ENCODE measurements at places on chromosomes 3 and 15. TPM values are rescaled to one million over a fixed set of nuclear protein-coding genes. Genes with fewer than 3 reads are reported as not detected.
A peak's percentile ranks its signal among the peaks of the same experiment; 100 is the strongest.

NR2E3 gene
- total RNA-seq = 0.56 TPM

CHST13 gene
- total RNA-seq = not detected

DNA sequence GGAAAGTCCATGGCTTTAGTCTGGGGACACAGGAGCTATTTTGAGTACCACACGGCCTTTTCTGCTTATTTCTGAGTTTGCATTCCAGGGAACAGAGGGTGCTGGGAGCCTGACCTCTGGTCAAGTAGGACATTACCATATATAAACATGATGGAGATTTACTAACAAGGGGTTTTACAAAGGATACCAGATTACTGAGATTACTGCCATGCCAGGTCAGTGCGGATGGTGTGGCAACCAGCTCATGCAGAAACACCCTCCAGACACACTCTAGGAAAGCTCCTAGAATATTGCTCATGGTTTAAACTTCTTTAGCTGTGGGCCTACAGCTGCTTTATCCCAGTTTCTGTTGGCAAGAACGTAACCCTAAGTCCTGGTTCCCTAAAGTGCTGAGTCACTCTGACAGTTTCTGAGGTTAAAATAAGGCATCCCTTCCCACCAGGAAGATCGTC, 54.3 kb upstream of the AGTR1 start:
- no peak for ATAC-seq

GRCh38 chr3:111210866-111211564, 139.4 kb downstream of the NECTIN3 start:
- no peak for ATAC-seq

- peak; percentile 62 for ATAC-seq
Observed at GRCh38 chr15:58423831-58424608, 7.8 kb upstream of the LIPC start.

DNA sequence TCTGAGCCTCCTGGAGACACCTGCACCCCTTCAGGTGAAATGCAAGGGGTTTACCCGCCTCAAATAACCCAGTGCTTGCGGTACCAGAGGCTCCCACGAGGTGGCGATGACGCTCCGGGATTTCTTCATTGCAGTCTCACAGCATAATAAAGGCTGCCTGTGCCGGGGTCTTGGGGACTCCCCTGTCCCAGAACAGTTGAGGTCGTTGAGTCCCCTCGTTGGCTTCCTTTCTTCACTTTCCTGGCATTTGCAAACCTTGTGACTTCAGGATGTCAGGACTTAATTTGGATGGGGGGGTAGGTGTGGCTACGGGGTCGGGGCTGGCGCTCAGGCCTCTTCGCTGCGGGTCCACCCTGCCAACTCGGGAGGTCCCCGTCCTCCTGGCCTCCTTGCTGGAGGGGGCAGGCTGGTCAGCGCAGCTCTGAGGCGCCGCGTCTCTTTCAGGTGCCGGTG, 1.3 kb downstream of the GNAT1 start:
- peak; percentile 35 for ATAC-seq

DNA sequence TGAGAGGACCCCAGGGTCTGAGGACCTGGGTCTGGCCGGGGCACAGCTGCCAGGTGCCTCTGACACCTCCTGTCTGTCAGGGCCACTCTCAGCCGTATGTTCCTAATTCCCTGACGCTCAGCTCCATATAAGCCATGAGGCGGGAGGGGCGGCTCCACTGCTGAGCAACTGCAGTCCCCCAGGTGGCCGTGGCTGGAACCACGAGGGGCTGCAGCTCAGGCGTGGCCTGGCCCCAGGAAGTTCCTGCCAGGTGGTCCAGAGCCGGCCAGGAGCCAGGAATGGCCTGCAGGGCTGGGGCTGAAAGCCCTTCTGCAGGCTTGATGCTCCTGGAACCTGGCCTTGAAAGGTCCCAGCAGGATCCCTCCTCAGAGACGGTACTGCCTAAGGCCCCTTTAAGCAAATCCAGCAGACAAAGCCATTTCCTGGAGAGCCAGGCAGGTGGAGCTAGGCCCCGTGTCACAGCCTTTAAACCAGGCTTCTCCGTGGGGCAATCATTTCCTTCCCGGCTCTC, 118.0 kb downstream of the CHSY1 start:
- ATAC-seq = peak; percentile 12

GRCh38 chr15:79283252-79284048, 928 bp downstream of the ANKRD34C start:
- ATAC-seq = peak; percentile 36

- ATAC-seq = no peak
Observed at GRCh38 chr3:142608631-142609030, 12.4 kb downstream of the PLS1 start.

COL8A1 gene
- total RNA-seq = 2.2 TPM

GRCh38 chr3:102297072-102297658, 137.7 kb upstream of the ZPLD1 start:
- no peak for ATAC-seq

DNA sequence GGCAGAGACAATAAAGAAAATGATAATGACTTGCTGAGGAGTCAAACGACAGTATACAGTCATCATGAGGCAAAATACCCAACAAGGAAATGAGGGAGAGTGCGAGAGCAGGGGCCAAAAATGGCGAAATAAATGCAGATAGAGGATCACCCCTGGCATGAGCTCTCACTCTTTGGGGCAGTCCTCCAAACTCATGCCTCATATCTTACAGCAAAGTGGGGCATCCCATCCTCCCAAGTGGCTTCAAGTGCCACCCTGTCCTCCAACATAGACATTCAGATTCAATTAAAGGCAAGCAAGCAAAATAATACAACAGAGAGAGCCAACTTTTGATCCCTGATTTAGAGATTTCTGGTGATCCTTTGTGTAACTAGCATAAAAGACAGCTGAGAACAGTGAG, 278.4 kb downstream of the GBE1 start:
- ATAC-seq = no peak

CAND2 gene
- total RNA-seq = 1.1 TPM

GRIP2 gene
- total RNA-seq = 2.0 TPM

TGM4 gene
- total RNA-seq = not detected

DNA sequence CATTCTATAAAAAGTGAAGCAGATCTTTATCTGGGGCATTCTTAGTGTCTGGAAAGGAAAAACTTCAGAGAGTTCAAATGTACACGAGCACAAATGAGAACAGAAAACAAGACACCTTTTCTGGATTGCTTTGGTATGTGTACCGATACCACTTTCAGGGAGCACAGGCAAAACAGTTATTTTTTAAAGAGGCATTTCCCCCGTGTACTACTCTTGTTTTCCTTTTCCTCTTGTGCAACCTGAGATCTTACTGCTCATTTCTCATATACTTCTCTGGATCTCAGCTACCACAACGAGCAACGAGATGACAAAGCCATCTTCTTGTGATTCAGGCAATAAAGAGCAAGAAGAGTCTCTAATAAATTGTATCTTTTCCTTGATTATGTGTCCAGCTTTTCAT, 463.6 kb downstream of the SHQ1 start:
- no peak for ATAC-seq

DNA sequence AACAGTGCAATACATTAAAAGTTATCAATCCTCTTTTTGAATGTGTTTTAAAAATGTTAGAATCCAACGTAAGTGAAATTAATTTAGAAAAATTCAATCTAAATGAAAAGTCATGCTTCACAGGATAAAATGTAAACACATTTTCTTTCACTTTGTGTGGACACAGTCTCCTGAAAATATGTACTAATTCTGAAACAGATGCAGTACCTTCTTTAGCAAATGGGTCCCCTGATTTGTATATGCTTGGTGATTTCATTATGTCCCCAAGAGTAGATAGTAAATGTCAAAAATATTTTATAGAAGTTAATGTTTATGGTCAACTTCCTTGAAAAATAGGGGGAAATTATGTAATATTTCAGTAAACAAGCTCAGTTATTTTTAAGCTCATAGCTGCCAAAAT, 28.9 kb downstream of the FOXP1 start:
- no peak for ATAC-seq

BFSP2 gene
- not detected for total RNA-seq

ZWILCH gene
- 8.9 TPM for total RNA-seq

P4HTM gene
- 8.4 TPM for total RNA-seq

DNA sequence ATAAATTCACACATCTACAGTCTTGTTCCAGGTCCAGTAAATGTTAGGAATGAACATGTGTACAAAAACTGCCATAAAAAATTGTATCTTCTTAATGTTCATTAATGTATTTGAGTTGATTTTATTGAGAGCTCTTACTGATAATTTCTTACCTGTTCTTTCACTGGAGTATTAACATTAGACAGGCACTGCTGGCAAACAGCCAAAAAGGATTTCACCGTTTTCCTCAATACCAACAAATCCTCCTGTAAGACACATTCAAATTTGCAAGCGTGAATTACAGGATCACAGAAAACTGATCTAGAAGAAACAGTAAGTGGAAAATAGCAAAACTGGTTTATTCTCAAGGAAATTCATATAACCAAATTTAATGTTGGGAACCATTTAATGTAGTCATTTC, 127.4 kb downstream of the PCCB start:
- no peak for ATAC-seq

GRCh38 chr3:138449490-138449889, 15.1 kb downstream of the ESYT3 start:
- ATAC-seq = no peak

DNA sequence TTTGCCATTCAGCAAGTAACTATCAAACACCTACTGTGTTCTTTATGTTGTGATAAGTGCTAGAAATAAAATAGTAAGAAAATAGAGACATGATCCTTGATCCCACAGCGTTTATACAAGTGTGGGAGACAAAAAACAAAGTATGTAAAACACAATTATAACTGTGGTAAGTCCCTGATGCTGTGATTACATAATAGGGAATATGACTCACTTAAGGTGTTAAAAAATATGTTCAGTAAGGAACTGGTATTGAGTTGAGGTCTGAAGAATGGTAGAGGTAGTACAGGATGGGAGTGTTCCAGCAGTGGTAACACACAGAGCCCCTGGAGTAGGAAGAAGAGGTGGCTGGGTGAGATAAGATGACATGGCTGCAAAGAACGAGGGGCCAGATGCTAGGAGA, 132.1 kb upstream of the TMC3 start:
- ATAC-seq = no peak

DNA sequence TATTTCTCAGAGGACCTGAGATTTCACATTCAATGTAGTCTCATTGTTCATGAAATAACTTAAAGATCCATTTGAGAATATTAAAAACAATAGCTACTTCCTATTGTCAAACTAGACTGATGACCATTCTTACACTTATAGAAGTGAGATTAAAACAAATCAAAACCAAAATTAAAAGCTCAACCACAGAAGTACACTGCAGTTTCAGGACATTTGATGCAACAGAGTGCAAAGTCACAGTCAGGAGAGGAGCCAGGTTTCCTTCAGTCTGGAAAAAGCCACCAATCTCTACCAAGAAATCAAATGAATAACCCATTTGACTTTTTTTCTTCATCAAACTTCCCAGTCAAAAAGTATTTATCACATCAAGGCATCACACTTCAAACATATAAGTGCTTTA, 5.5 kb downstream of the CCPG1 start:
- ATAC-seq = no peak

GRCh38 chr3:30710017-30710416, 103.6 kb downstream of the TGFBR2 start:
- ATAC-seq = no peak

DNA sequence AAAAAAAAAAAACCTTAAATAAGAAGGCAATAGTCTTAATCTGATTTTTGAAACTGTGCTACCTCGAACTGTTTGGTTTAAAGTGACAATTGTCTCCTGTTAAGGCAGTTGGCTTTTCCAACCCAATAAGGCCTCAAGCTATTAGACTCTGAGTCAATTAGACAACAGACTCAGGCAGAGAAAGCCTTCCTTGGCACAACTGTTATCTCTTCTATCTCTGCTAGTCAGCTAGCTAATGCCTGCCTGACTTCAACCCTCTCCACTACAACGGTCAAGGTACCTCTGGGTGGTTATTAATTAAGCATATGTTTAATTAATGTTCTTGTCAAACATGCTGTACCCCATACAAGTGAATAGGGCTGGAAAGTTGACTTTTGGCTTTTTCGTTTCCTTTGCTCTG, 110.2 kb upstream of the NLGN1 start:
- ATAC-seq = no peak

APOD gene
- total RNA-seq = 3.5 TPM

CCR9 gene
- total RNA-seq = not detected

- no peak for ATAC-seq
Observed at GRCh38 chr15:51312166-51313073, 26.0 kb downstream of the CYP19A1 start.

CNTN3 gene
- 0.04 TPM for total RNA-seq

GRCh38 chr3:23921052-23921511, 4.2 kb downstream of the RPL15 start:
- ATAC-seq = no peak

DNA sequence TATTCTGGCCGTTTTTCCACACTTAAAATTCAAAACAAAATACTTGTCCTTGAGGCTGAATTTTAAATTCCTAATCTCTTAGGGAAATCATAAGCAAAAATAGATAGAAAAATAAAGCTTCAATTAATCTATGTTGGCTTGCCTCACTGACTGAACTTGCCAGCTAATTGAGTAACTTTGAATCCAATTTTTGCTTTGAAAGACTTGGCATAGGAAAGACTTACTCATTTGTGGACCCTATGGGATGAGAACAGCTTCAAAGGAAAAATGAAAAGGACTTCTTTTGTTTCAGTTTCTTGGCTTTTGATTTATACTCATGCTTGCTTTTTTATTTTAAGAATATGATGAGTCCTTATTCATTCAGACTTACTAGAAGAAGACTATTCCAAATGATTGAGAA, 370.7 kb upstream of the RARB start:
- ATAC-seq = no peak

DNA sequence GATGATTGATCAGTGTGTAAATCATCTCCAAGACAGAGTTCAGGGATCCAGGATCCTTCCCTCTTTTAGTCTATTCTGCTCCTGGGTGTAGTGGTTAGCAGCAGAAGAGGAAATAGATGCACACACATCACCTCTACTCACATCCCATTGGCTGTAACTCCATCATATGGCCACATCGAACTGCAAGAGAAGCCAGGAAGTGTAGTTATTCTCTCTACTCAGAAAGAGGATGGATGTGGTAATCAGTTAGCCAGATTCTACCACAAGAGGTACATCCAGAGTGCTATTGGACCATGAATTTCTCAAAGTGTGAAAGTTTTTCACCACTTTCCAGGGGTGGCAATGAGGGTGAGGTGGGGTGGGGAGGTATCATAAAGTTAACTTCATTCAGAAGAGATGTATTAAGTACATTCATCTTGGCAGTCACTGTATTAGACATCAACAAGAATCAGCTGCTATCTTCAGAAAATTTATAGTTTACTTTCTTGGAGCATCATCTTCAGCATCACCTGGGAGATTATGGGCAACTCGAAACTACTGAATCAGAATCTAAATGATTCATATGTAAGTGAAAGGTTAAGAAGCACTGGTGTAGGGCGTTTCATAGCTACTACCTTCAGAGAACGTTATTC, 60.6 kb upstream of the GAP43 start:
- no peak for ATAC-seq

DNA sequence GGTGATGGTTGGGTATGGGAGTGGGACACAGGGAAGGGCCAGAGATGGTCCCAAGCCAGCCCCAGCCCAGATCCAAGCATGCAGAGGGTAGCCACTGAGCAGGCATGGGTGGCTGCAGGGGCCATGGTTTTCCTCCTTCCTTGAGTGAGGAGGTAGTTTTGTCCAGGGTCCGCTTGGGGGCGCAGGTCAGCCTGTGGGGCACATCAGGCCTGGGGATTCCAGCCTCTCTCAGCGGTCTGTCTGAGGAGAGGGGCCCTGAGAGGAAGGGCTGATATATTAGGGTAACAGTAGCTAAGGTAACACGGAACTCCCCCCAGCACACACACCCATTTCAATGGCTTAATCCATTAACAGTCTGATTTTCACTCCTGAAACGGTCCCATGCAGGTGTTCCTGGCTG, 22.7 kb upstream of the LCTL start:
- peak; percentile 13 for ATAC-seq

CKMT1A gene
- total RNA-seq = 63.2 TPM

GRCh38 chr3:180959691-180960090, 29.8 kb downstream of the DNAJC19 start:
- ATAC-seq = no peak
